ENCODE measurements at places on chromosomes 1 and 21.

GRCh38 chr1:231192620-231193163 is 30.8 kb downstream of the TRIM67 start:
- no peak for DNase-seq

GRCh38 chr21:46393941-46394594 is 64.6 kb upstream of the DIP2A start:
- DNase-seq, result no peak

GRCh38 chr1:54950369-54951163 is 29.9 kb upstream of the TMEM61 start:
- DNase-seq, result peak; percentile 35

DNA sequence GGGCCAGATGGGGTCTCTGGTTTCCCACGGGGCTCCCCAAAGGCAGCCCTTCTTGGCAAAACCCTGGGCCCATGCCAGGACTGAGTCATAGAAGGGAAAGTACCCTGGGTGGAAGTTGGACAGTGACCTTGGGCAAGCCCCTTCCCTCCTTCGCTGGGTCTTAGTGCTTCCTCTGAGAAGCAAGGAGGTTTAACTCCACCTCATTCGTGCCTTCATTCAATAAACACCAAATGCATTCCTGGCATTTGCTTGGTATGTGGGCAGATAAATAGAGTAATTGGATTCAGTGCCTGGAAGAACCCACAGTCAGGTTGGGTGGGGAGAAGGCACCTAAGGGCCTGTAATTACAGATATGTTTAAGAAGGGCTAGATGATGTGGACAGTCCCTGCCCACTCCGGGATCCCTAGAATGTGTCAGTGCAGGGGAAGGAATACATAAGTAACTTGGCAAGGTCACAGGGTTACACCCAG is 36.3 kb upstream of the CITED4 start:
- no peak for DNase-seq

DNA sequence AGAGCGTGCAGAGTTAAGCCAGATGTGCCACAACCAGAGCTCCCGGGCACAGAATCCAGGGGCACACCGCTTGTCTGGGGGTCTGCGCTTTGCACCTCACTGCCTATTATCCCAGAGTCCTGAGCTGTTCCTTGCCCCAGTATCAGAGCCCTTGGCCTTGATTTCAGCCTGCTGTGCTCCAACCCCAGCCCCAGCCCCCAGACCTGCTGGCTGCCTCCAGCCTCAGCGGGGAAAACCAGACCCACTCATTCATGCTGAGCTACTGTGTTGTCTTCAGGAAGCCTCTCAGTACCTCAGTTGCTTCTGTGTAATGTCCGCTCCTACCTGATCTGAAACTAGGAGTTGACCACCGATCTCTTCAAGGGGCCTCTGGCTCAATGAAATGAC is 1.1 kb downstream of the IKBKE start:
- DNase-seq, result no peak

DNA sequence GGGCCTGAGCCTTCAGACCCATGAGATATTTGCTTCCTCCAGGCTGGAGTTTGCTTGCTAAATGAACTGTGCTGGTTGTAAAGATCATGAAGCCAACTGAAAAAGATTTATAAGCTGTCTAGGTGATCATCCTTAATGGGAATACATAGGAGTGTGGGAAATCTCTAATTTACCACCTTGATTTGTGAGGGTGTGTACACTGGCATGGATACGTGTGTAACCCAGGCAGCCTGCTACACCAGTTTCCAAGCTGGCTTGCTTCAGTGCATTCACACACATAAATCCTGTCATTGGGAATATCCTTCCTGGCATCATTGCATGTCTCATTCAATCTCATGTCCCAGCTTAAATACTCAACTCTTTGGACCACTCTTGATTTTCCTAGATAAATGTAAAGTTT is 57.6 kb upstream of the GNG12 start:
- DNase-seq, result no peak

All from gastrocnemius medialis (tissue), 4 donors.